ENCODE measurements at places on chromosomes 12 and 14.

- DNase-seq, result no peak
Observed at GRCh38 chr14:100079726-100080005, 14.4 kb downstream of the EVL start.

DNA sequence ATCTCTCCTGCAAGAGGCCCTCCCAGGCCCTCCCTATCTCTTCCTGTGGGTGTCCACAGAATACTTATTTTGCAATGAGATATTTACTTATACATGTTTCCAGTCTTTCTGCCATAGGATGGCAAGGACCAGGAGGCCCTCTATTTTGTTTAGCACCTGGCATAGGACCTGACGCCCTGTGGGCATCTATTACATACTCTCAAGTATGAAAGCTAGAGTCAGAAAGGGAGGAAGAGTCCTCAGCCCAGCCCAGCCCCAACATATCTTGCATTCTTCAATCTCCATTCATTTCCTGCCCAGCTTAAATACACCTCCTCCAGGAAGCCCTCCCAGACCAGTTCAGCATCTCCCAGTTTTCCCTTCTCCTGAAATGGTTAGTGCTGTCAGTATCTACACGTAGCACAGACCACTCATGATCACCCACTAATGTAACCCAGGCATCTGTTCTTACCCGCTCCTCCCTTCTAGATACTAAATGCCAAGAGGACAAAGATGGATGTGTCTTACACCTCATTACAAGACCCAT, 7.4 kb downstream of the FOXN4 start:
- no peak for DNase-seq

GRCh38 chr14:104372390-104373054, 207.0 kb upstream of the C14orf180 start:
- DNase-seq, result no peak

- no peak for DNase-seq
Observed at GRCh38 chr14:94540031-94540794, 21.0 kb upstream of the SERPINA4 start.

DNA sequence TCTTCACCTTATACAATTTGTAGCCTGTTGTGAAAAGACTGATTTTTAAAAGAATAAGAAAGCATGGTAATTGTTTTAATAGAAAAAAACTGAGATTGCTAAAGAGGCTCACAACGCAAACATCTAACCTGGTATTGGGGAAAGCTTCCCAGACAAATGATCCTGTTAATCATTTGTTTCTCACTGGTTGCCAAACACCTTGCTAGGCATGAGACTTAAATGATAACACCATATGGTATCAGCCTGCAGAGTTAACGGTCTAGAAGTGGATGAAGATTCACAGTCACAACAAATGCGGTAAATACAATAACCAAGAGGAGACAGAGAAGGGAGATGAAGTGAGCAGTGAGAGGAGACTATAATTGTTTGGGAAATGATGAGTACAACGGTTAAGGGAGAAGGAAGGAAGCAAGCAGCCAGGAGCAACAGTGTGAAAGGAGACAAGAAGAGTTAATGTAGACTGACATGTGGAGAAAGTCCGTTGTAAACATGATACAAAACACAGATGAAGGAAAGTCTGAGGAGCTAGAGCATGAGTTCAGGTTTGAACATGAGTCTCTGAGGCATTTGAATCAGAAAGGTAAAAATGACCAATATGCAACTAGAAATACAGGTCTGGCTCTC, 19.8 kb downstream of the GXYLT1 start:
- no peak for DNase-seq

GRCh38 chr14:55715889-55716288, 135.9 kb downstream of the KTN1 start:
- DNase-seq, result no peak
